ENCODE measurements at places on chromosomes 3 and 15.

- DNase-seq, result no peak
These were observed 370.7 kb upstream of the RARB start for GRCh38 chr3:25057379-25057778.

GRCh38 chr3:55701997-55702396, 214.9 kb upstream of the WNT5A start:
- DNase-seq, result no peak

DNA sequence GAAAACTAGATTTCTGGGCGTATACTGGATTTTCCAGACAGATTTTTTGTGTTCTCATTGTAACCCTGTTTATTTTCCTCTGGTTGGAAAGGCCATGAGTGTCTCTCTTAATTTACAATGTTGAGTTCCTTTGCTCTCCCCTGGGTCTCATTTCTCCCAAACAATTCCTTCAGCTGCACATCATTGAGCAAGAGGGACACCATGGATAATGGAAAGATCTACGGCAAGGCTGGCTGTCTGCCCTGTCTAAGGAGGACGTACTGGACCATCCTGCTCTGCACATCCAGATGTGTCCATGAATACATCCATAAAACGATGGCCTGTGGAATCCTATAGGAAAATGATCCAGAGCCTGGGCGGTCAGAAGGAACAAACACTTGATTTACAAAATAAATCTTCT, 258.1 kb upstream of the MCTP2 start:
- DNase-seq, result no peak

- no peak for DNase-seq
These were observed 4.6 kb downstream of the CCDC9B start for GRCh38 chr15:40335938-40336743.

DNA sequence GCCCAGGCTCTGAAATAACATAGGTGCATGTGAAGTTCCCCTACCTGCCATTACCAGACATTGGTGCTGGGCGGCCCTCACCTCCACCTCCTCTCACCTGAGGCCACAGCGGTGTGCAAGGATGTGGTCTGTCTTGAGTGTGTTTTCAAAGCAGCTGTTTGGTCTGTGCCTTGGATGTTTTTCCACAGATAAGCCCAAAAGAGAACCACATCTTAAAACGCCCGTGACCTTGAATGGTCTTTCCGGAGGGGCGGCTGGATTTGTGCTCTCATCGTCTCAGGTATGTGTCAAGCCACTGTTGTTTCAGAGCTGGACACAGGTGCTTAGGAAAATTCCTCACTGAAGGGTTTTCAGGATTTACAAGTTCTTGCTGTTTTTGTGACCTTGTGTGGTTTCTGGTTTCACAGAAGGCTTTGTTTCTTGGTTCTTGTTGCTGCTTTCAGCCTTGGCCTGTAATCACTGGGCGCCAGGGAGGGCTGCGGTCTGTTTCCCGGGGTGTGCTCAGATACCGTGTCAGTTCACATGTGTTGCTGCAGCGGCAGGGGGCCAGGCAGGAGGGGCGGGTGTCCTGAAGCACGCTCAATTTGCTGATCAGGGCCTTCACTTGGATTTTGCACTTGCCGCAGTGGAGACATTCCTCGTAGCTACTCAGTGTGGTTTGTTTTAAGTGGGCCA, 128.4 kb downstream of the IGF1R start:
- no peak for DNase-seq

DNA sequence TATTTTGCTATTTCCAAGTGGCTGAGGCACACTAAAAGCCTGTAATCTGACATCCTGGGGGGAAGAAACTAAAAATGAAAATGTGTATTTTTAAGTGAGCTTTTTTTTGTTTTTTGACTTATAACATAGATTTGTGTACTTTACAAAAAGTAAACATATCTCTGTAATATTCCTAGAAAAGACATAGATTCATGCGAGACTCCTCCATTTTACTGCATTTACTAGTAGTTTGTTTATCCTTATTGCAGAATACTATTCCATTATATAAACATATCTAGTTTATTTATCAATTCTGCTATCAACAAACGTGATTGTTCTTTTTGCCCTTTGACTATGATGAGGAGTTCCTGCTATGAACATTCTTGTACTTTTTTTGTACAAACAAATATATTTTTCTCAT, 67.8 kb upstream of the PLSCR5 start:
- DNase-seq, result no peak

DNA sequence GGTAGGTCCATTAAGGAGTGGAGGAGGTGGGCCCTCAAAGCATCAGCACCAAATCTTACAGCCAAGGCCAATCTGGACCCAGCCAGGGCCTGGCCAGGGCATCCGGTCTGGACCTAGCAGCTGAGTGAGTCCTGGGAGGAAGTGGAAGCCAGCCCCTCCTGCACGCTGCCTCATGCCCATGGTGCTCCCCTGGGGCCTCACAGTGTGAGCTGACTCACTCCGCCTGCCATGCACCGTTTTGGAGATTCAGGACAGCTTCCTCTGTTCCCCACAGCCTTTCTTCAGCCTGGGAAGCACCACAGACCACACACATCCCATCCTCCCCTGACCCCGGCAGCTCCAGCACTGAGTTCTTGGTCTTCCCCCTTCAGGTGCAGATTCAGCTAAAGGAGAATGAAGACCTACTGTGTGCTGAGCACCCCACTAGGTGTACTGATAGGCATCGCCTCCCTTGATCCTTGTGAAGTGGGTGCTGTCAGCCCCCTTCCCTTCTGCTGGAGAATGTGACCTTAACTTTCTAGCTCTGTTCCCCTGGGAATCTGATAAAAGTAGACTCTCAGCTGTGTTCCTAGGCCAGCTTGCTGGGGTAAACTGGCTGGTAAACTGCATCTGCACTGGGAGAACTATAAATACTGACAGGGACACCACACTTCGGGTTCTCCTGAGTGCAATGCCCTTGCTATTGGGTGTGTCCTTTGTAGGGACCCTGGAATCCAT, 36.8 kb upstream of the SEC13 start:
- DNase-seq, result no peak

- peak; percentile 89 for DNase-seq
These were observed at the start of gene HYPK for GRCh38 chr15:43800286-43801141. Gene HYPK, plus strand, starts transcription at chr15:43800599. Its CDS starts 24 bp downstream, at chr15:43800623.

DNA sequence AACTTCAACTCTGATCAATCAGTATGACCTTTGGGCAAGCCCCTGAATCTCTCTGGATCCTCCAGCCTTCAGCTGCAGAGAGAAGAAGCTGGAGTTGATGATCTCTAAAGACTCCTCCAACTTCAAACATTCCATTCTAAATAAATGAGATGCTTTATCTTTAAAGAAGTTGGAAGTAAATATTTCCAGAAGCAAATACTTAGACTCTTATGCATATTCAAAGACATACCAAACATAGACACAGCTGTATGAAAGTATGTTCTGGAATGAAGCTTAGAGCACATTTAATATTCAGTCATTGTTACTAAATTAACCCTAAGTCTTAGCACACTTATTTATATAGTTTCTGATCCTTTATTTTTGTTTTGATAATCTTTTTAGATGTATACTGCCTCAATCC, 77.6 kb upstream of the ACP3 start:
- DNase-seq, result no peak

DNA sequence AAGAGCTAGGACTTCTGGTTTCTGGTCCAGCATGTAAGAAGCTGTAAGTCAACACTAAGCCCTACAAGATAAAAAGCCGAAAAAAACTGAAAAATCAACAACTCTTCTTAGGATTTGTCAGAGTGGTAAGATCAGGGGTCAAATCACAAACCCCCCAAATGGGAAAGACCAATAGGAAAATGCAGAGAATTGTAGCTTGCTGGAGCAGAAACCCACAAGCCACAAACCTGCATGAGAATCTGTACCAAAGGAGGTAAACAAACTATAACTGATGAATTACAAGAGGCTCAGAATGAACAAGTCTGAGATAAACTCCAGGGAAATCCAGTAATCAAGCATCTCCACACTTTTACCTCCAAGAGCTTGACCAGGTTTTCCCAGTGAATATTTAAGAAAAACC, 36.0 kb downstream of the RFX7 start:
- no peak for DNase-seq

DNA sequence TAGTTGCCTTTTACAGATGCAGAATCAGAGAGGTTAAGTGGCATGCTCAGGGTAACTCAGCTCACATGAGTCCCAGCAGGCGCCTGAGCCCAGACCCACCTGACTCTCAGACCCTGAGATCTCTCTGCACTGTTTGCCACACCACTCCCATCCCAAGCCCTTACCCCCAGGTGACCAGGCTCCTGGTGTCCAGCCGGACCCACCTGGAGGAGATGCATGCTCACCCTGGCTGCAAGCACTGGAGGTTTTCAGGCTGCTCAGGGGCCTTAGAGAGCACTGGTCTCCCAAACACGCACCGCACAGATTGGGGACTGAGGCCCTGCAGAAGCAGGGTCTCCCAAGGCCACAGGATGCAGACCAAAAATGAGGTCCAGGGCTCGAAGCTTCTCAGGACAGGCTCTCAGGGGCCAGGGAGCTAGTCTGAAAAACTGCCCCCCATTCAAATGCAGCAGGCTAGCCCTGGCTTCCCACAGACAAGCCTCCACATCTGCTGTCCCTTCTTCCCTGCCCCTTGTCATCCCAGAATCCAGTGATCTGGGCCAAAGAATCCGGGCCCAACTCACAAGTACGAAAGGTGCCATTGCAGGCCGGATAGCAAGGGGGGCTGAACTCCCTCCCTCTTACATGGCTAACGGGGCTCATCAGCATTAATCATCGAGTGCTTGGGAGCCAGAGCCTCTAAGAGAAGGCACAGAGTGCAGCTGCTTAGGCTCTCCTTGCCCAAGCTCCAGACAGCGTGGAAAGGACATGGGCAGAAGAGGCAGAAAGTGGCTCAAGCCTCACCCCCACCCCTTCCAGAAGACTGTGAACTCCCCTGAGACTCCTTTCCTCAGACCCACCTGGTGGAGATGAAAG, 90.2 kb upstream of the PRR20G start:
- DNase-seq, result no peak

DNA sequence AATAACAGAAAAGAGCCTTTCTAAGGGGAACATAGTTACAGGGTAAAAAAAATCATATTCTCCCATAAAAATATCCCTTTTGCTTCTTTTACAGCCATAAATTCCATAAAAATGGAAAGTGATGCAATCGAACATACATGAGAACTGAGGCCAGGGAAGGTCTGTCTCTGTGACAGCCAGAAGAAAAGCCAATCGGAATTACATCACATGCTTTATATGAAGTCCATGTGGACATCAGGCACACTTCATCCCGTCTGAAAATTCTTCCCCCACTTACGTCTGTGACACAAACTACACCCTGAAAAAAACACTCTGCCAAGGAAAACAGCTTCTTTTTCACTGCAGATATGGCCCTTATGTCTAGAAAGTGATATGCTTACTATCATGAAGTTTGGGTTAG, 323.5 kb downstream of the ERC2 start:
- no peak for DNase-seq

GRCh38 chr3:170815340-170815739, 54.7 kb downstream of the RPL22L1 start:
- no peak for DNase-seq

- DNase-seq, result no peak
These were observed 25.7 kb downstream of the MYO1E start for GRCh38 chr15:59346951-59347350.

DNA sequence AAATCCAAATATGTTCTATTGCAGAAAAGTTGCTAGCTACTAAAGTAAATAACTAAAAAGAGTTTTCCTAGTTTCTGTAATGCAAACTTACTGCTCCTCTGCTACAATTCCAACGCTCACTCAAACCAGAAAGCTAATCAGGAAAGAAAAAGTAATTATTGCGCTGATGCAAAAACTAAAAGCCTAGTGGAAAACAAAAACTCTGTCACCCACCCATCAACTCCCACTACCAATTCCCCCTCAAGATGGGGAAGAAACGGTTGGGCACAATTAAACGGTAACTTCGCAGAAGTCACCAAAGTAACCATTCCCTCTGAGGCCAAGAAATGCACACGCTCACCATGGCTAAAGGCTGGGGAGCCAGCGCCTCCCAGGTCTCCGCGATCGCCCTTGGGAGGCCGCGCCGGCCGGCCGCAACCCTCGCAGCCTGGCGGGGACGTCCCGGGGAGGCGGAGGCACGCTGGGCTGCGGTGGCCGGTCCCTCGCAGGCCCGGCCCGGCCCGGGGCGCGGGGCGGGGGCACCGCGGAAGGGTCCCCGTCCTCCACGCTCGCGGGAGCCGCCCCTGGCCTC, 684 bp downstream of the SLTM start:
- no peak for DNase-seq

GRCh38 chr3:14798231-14798630, 20.5 kb upstream of the FGD5 start:
- no peak for DNase-seq

DNA sequence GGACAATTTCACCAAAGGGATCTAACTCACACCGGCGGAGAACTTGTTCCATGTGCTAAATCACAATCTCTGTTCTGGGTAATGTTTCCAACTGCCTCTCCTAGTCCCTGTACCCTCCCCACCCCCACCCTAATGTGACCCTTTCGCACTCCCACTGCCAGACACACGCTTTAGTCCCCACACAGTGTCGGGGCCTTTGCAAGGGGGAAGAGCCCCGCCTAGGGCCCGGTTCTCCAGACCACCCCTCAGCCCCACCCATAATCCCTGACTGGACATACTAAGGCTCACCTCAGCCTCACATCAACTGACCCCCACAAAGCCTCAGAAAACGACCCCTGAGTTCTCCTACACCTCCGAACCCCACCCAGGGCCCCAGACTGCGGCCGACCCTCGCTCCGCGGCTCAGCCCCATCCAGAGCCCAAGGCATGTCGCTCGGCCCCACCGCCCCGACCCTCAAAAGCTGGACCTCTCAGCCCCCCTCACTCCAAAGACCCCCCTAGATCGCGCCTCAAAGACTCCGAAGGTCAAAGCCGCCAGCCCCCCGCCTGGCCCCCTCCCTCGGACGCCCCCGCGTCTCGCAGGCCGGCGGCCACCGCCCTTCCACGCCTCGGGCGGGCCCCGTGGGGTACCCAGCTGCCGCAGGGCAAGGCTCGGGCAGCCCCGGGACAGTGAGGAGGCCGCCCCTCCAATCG, 72.0 kb upstream of the MAP4 start:
- no peak for DNase-seq

- no peak for DNase-seq
These were observed 20.1 kb upstream of the PLSCR5 start for GRCh38 chr3:146625186-146625775.

GRCh38 chr15:36880224-36880912, 220.0 kb downstream of the MEIS2 start:
- DNase-seq, result no peak

Data from stimulated activated CD4-positive, alpha-beta T cell treated with anti-CD3 and anti-CD28 coated beads, Interleukin-12 subunit alpha, Interleukin-12 subunit beta, amount 100 ng/mL, for 4 hours (primary cell).